ENCODE measurements at places on chromosomes 3 and 15.
A peak's percentile ranks its signal among the peaks of the same experiment; 100 is the strongest.

- DNase-seq, result peak; percentile 58
Measured at GRCh38 chr3:96813820-96814650, at the start of gene EPHA6. Gene EPHA6, plus strand, starts transcription at chr3:96814594.

- DNase-seq, result no peak
Measured at GRCh38 chr3:159837725-159838124, 150.9 kb upstream of the IL12A start.

DNA sequence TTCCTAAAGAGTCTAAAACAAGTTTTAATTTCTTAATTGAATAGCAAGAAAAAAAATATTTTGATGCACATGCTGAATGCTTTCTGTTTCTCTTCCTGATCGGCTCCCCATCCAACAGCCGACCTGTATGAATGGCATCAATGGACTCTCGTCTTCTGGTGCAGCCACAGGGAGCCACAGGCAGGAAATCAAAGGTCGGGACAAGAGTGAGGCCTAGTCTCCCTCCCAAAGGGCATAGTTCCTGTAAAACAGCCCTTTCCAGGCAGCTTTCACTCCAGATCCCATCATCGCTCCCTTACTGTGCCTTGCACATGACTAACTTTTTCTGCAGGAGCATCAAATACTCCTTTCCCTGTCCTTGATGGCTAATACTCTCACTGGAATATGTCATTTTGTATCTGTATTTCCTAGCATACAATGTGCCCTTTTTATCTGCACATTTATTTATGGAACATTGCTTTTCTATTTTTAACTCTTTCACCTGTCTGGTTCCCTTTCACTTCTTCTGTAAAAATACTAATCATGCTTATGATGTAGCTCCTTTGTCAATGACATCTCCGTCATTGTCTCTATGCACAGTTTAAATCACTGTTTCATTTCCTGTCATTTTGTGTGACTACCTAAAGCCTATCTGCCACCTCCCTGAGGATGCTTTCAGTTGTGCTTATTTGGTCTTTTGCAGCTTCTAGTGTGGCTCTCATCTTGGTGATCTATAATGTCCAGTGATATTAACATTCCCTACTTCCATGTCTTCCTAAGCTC is 326.2 kb downstream of the CTNNB1 start:
- DNase-seq, result no peak

DNA sequence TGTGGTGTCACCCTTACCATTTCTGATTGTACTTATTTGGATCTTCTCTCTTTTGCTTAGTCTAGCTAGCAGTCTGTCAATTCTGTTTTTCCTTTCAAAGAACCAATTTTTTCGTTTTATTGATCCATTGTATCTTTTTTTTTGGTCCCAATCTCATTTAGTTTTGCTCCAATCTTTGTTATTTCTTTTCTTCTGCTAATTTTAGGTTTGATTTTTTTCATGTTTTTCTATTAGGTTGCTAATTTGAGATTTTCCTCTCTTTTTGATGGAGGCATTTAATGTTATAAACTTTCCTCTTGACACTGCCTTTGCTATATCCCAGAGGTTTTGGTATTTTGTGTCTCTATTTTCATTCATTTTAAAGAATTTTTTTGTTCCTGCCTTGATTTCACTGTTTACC is 16.9 kb upstream of the FAM98B start:
- DNase-seq, result no peak

GRCh38 chr15:78363381-78363734 is 23.2 kb downstream of the CRABP1 start:
- DNase-seq, result no peak

DNA sequence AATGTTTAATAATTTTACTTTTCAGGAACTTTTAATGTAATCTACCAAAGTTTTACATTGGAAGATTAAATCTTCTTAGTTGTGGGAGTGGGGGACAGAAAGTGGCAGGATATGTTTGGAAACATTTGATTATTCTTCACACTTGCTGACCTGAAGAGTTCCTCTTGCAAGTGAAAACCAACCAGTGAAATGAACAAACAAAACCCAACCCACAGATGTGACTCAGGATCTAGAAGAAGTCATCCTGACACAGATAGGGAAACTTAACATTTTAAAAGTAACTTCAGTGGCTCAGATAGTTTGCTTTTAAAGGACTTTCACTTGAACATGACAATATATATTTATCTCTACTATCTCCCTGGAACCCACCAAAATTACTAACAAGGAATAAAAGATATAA is 55.4 kb downstream of the ASTE1 start:
- no peak for DNase-seq

GRCh38 chr15:98800437-98801233 is 152.3 kb downstream of the IGF1R start:
- DNase-seq, result peak; percentile 81

DNA sequence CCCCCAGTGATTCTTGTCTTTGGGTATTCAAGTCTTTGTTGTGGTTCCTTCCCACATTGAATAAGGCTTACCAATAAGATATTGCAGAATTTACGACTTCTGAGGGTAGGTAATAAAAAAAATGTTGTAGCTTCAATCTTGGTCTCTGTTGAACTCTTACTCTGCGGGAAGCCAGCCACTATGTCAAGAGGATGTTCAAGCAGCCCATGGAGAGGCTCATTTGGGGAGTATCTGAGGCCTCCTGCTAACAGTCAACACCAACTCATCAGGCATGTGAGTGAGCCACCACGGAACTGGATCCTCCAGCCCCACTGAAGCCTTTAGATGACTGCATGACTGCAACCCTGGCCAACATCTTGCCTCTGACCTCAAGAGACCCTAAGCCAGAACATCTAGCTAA is 3.2 kb upstream of the TBC1D23 start:
- DNase-seq, result no peak

DNA sequence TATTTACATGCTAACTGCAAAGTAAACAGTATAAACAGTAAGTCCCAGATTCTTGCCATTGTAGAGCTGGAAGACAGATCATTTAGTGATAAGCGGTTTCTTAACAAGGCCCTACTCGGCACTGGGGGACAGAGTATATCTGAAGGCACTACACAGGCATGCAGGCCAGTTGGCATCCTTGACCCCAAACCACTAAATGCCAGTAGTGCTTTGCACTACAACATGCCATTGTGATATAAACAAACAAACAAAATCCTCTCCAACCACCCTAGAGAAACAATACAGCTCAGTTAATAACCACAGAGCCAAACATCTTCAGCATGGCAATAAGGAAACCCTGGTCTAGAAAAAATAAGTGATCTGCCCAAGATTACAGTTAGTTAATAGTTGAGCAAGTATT is 5.3 kb downstream of the AQR start:
- no peak for DNase-seq

- no peak for DNase-seq
Measured at GRCh38 chr3:156665291-156665690, 9.1 kb upstream of the TIPARP start.

DNA sequence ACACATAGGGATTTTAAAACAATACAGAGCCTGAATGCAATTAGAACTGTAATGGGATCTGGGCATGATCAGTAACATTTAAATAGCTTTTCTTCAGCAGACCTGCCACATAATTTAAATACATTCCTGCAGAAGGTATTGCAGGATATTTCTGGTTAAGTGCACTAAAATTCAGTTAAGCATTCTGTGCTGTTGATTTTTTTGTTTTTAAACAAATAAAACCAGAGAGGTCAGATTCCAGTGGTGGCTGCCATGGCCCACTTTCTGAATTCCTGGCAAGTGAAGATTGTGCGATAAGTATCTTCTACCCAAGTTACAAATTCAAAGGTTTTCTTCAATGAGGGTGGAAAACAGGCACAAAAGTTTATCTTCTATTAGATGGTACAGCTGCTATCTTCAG is 98.7 kb downstream of the RAP2B start:
- DNase-seq, result no peak

DNA sequence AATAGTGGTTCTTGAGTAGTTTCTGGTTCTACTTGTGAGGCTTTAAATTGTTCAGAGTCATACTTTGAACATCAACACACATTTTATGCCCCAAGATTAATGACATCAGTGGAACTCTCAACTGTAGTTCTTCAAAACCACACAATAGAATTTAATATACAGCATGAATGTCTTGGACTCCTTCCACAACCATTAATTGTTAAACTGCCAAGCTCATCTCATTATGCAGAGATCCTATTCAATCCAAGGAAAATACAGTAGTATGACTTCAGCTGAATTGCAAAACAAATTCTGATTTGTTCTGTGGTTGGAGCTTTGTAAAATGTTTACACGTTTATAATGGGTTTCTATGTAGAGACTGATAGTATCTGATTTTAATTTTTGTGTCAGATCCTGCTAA is 199.2 kb upstream of the SLC2A2 start:
- DNase-seq, result no peak

- peak; percentile 5 for DNase-seq
Measured at GRCh38 chr3:173977747-173978146, 580.2 kb downstream of the NLGN1 start.

DNA sequence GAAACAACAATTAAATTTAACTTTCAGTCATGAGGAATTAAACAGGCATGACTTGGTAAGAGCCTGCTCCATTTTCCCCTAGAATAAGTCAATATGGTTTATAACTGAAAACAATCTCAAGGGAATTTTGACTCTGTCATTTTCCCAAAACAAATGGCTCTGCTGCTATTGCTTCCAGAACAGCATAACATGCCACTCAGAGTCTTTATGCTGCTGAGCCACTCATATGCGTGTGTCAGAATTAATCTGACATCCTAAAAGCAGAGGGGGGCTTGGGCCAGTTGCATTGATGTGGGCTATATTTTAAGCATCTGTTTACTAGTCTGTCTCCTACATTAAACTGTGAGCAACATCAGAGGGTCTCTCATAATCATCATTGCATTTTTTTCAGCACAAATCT is 111.1 kb upstream of the ABI3BP start:
- DNase-seq, result no peak

- no peak for DNase-seq
Measured at GRCh38 chr15:80773122-80773551, 6.0 kb upstream of the CEMIP start.

GRCh38 chr3:13497386-13497785 is 17.3 kb downstream of the HDAC11 start:
- DNase-seq, result no peak

- DNase-seq, result peak; percentile 98
Measured at GRCh38 chr3:29324180-29324651, 43.3 kb downstream of the RBMS3 start.

GRCh38 chr3:147119989-147120388 is 286.4 kb downstream of the ZIC4 start:
- peak; percentile 11 for DNase-seq

DNA sequence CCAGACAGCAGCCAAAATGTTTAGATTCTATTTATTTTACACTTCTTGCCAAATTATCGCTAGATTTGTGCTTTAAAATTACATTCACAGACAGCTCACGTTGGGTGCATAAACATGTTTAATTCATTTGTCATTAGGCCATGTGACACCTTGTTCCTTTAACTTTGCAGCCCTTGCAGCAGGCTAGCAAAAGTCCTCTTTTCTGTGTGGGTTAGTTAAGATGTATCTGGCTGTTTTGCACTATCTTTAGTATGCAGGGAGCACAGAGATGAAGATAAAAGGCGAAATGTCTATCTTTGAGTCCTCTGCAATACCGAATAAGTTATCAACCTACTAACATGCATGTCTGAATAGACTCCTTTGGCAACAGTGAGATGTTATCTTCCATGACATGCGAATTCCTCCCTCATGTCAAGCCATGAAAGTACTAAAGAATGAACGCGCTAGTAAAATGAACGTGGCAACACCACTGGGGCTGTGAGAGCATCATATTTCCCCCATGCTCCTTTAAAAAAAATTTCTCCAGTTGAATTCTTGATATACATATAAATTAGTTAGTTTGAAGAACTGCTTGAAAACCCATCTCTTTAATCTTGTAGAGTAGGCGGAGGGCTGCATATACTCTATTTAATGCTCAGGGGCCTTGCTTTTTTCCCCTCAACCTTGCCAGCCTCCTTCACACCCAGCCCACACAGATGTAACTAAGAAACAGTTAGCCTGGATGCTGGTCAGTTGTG is 620.4 kb upstream of the NR2F2 start:
- no peak for DNase-seq

- DNase-seq, result no peak
Measured at GRCh38 chr15:28043691-28044091, 55.4 kb downstream of the OCA2 start.

DNA sequence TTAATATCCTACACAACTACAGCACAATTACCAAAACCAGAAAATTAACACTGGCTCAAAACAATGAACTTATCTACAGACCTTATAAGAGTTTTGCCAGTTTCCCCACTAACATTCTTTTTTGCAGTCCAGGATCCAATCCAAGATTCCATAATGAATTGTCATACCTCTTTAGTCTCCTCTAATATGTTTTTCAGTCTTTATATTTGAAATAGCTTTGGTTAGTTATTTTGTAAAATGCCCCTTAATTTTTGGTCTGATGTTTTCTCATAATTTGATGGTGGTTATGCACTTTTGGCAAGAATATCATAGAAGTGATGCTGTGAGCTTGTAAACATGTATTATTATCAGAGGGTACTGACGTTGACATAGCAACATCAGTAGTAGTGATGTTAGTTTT is 124.3 kb downstream of the ISL2 start:
- no peak for DNase-seq

GRCh38 chr15:98648654-98649471 is 524 bp downstream of the IGF1R start:
- peak; percentile 53 for DNase-seq

GRCh38 chr3:30458376-30459171 is 147.8 kb upstream of the TGFBR2 start:
- no peak for DNase-seq

- DNase-seq, result no peak
Measured at GRCh38 chr3:113132571-113132996, 78.8 kb upstream of the BOC start.

GRCh38 chr3:100815583-100815982 is 106.3 kb downstream of the TFG start:
- no peak for DNase-seq

GRCh38 chr3:187939891-187940290 is 194.6 kb upstream of the BCL6 start:
- DNase-seq, result no peak

DNA sequence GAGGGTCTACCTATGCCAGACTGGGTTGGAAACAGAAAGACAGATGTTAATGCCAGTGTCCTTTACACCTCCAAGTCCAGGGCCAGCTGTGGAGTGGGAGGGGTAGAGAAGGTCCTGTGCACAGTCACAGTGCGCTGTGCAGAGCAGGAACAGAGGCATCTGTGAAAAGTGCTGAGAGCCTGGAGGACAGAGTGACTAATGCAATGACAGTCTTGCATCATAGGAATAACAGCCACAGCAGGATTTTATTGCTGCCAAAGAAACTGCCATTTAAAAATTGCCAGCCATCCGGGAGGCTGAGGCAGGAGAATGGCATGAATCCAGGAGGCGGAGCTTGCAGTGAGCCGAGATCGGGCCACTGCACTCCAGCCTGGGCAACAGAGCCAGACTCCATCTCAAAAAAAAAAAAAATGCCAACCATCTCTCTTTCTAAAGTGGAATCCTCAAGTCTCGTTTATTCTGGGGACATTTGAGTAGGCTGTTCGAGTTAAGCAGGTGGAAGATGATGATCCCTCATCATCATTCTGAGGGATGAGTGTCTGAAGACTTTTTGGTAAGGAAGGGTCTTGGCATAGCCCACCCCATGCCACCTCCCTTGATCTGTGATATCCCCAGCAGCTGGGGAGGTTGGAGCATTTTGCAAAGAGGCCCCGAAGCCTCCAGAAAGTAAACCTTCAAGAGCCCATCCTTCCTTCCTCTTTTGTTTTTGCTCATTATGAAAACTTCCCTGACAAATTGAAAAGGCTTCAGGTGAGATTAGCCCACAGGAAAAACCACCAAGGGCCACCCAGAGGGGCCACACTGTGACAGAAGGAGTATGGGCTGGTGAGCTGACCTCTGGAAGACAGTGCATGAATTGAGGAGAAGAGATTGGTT is 7.7 kb downstream of the CCR2 start:
- no peak for DNase-seq
